Upper lobe of right lung (tissue), 1 donor: ENCODE measurements at places on chromosomes 1 and 21.

DNA sequence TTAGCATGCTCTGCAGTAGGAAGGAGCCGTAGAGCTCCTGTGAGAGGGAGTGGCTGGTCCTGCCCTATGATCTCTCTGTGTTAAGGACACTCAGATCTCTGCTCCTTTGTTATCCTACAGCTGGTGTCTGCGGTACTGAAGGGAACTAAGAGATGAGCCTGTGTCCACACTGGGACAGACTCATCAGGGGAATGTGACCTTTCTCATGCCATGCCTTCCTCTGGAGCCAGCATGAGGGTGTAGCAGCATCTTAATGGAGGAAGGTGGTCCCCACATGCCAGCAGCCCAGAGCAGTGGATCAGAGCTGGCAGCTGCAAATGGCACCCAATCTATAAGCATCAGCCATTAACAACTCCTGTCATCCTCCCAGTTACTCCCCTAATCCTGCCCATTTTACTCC, 24.7 kb upstream of the GUCA2B start:
- no peaks in the 10 kb centered on the region for H3K27me3 ChIP-seq
- H3K27ac ChIP-seq, result no peak overlapping the region
- H3K36me3 ChIP-seq, result no peaks in the 10 kb centered on the region
- no peak for DNase-seq

- no peak overlapping the region for H3K27ac ChIP-seq
- no peaks in the 10 kb centered on the region for H3K4me1 ChIP-seq
- H3K4me3 ChIP-seq, result no peak overlapping the region
- H3K36me3 ChIP-seq, result no peaks in the 10 kb centered on the region
- DNase-seq, result no peak
Observed at GRCh38 chr1:71784241-71784640, 498.1 kb downstream of the NEGR1 start.

DNA sequence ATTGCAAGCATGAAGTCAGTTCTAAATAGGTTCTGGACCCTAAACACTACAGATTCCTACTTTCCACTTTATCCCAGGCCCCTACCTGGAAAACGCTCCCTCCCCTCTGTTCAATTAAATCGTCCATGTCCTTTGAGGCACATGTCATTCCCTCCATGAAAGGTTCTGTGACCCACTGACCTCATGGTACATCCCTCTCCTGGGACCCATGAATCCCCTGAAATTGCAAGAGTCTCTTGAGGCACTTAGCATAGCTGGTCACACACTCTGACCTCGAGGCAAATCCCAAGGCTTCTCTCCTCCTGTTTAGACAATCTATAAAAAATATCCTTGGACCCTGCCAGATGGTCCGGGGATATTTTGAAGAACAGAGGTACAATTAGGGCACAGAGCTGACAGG, 34.3 kb upstream of the KRTAP19-8 start:
- H3K4me1 ChIP-seq, result no peaks in the 10 kb centered on the region
- H3K27me3 ChIP-seq, result no peaks in the 10 kb centered on the region
- no peaks in the 10 kb centered on the region for H3K36me3 ChIP-seq

DNA sequence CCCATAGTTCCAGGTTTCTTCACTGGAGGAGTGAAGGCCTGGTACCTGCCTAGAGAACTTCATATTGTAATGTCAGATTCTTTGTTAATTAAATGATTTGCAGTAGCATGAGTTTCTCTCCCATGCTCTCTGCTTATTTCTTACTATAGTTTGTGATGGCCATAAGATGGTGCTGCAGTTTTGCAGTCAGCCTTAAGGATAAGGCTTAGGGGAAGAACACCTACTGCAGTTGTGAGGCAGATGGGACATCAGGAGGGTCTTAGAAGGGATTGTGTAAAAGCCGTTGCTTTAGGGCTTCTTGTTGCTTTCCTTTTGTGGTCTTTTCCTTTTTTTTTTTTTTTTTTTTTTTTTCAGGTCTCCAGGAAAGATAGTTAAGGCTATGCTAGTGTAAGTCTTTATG, 61.8 kb downstream of the MACF1 start:
- no peaks in the 10 kb centered on the region for H3K27me3 ChIP-seq
- H3K27ac ChIP-seq, result no peak overlapping the region
- H3K4me3 ChIP-seq, result no peak overlapping the region
- H3K4me1 ChIP-seq, result peaks cover 42% of the 10 kb centered on the region
- H3K36me3 ChIP-seq, result peaks cover 8% of the 10 kb centered on the region
- no peak for DNase-seq

DNA sequence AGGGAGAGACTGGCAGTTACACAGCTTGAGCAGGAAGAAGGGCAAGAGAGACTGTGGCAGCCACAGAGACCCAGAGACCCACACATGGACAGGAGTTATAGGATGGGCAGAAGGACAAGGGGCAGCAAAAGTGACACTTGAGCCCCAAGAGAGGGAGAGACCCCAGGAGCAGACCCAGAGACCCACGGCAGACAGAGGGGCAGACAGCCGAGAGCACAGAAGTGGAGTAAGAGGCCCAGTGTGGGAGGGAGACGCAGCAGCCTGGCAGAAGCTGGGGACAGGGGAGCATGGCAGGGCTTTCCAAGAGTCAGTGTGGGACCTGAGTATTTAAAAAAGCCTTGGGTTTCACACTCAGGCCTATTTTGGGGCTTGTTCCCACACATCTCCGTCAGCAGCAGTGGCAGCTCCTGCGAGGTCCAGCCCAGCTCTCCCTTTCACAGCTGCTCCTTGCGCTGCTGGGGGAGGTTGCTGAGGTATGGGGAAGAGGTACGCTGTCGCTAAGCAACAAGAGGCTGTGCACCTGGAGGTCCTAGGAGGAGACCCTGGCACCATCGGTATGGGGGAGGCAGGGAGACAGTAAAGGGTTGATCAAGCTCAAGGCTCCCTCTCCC, 9.0 kb upstream of the MEF2D start:
- peak overlapping the region; percentile 80 for H3K27ac ChIP-seq
- H3K36me3 ChIP-seq, result no peaks in the 10 kb centered on the region
- H3K4me3 ChIP-seq, result no peak overlapping the region
- DNase-seq, result peak; percentile 46
- H3K27me3 ChIP-seq, result no peaks in the 10 kb centered on the region
- peaks cover 49% of the 10 kb centered on the region for H3K4me1 ChIP-seq

GRCh38 chr1:201626629-201627275, 87.8 kb downstream of the NAV1 start:
- H3K4me1 ChIP-seq, result peaks cover 18% of the 10 kb centered on the region
- no peak for DNase-seq
- no peaks in the 10 kb centered on the region for H3K36me3 ChIP-seq
- no peak overlapping the region for H3K27ac ChIP-seq
- H3K4me3 ChIP-seq, result no peak overlapping the region

DNA sequence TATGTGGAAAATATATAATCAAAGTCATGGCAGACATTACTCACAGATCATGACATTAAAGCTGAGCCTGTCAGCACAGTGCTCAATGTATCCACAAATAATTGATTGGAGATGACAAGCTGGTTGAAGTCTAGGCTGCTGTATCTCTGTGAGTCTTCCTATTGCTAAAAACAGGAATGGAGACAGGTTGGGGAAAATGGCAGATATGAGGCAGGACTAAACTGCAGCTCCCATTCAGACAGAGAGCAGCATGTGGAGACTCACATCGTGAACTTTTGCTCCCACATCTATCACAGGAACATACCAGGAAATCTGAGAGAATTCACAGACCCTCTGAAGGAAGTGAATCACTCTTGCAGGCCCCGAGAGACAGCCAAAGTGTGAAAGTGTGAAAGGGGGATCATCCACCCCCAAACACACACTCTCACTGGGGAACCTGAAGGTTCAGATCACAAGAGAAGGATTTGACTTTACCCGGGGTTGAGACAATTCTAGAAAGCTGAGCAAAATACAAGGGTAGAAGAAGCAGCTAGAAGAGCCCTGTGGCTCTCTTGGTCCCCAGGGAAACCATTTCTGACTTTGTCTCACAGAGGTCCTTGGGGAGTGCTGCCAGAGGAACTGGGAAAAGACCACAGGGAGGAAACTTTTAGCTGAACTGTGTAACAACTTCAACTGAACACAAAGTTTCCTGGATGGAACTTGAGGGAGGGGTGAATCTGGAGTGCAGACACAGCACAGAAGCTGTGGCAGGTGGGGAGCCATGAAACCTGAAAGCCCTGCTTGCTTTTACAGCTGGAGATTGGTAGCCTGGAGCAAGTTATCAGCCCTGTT, 173.4 kb downstream of the S1PR1 start:
- H3K4me1 ChIP-seq, result no peaks in the 10 kb centered on the region
- H3K27ac ChIP-seq, result no peak overlapping the region
- H3K36me3 ChIP-seq, result no peaks in the 10 kb centered on the region
- no peaks in the 10 kb centered on the region for H3K27me3 ChIP-seq
- no peak for DNase-seq

DNA sequence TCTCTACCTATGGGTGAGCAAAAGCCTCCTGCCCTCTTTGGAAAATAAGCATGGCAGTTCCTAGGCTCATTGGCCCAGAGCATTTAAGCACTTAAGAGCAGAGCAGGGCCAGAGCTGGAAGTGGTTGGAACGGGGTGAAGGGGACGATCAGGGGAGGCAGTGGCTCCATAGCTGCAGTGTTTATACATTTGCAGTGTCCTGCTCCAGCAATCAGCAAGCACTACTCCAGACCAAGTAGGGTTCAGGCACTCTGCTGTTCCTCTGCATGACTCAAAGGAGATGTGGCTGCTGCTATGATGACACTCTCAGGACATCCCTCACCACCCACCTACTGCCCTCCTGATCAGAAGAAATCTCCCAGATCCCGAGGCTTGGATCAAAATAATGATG, 55.0 kb downstream of the TRABD2B start:
- no peaks in the 10 kb centered on the region for H3K36me3 ChIP-seq
- no peak overlapping the region for H3K4me3 ChIP-seq
- no peaks in the 10 kb centered on the region for H3K27me3 ChIP-seq
- H3K4me1 ChIP-seq, result peaks cover 6% of the 10 kb centered on the region

GRCh38 chr1:44401256-44402228, 3.5 kb upstream of the RNF220 start:
- DNase-seq, result no peak
- peaks cover 19% of the 10 kb centered on the region for H3K4me1 ChIP-seq
- no peak overlapping the region for H3K4me3 ChIP-seq
- no peak overlapping the region for H3K27ac ChIP-seq

- no peaks in the 10 kb centered on the region for H3K4me1 ChIP-seq
- DNase-seq, result no peak
- H3K36me3 ChIP-seq, result no peaks in the 10 kb centered on the region
- H3K27me3 ChIP-seq, result peaks cover 3% of the 10 kb centered on the region
- H3K27ac ChIP-seq, result no peak overlapping the region
- no peak overlapping the region for H3K4me3 ChIP-seq
Observed at GRCh38 chr21:31566064-31566463, 93.4 kb upstream of the SOD1 start.

- peak overlapping the region; percentile 82 for H3K27ac ChIP-seq
- peak; percentile 66 for DNase-seq
- peaks cover 12% of the 10 kb centered on the region for H3K4me1 ChIP-seq
- no peaks in the 10 kb centered on the region for H3K27me3 ChIP-seq
Observed at GRCh38 chr1:164559342-164560051, 513 bp downstream of the PBX1 start.

- no peaks in the 10 kb centered on the region for H3K36me3 ChIP-seq
- no peak overlapping the region for H3K4me3 ChIP-seq
- H3K27me3 ChIP-seq, result no peaks in the 10 kb centered on the region
- no peaks in the 10 kb centered on the region for H3K4me1 ChIP-seq
- DNase-seq, result no peak
Observed at GRCh38 chr1:187078321-187078720, 249.6 kb downstream of the PLA2G4A start.

DNA sequence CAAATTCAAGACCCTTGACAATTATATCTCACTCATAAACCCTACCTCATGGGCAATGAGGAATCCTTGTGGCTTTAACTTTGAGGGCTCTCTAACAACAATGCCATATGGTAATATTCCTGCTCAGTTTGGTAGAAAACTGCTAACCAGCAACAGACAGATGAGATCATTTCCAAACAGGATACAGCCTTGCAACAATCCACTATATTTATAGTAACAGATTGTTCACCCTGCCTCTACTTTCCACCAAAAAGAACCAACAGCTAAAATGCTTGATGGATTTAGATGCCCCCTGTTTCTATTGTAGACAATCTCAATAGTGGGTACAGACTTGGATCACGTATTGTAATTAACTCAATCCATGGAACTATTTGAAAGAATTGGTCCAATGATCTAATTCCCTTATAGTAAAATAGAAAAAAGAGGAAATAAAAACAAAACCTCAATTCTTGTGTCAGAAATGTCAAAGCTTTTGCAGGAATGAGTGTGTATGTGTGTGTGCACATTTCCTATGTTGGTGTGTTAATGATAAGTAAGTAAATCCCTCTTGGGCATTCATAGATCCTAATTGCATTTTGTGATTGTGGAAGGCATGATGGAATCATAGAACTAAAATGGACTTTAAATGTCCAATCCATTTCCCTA, 100.0 kb upstream of the EDEM3 start:
- no peaks in the 10 kb centered on the region for H3K27me3 ChIP-seq
- no peak for DNase-seq
- H3K27ac ChIP-seq, result no peak overlapping the region
- peaks cover 11% of the 10 kb centered on the region for H3K4me1 ChIP-seq
- H3K36me3 ChIP-seq, result no peaks in the 10 kb centered on the region

DNA sequence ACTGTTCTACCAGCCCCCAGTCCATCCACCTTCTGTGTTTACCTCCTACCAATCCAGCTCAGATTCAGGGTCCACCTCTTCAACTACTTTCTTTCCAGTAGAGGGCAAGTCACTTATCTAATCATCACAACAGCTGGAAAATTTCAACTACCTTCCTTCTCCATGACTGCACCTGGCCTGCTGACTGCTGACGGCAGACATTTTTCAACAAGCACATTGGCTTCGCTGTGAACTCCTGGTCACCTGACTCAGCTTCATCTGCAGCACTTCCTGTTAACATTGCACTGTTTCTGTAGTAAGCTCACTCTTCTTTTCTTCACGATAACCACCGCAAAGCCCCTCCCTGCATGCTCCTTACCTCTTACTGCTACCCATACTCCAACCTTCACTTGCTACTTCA, 405.7 kb downstream of the NTNG1 start:
- no peak overlapping the region for H3K4me3 ChIP-seq
- H3K4me1 ChIP-seq, result no peaks in the 10 kb centered on the region
- DNase-seq, result no peak
- no peaks in the 10 kb centered on the region for H3K36me3 ChIP-seq
- H3K27me3 ChIP-seq, result no peaks in the 10 kb centered on the region

DNA sequence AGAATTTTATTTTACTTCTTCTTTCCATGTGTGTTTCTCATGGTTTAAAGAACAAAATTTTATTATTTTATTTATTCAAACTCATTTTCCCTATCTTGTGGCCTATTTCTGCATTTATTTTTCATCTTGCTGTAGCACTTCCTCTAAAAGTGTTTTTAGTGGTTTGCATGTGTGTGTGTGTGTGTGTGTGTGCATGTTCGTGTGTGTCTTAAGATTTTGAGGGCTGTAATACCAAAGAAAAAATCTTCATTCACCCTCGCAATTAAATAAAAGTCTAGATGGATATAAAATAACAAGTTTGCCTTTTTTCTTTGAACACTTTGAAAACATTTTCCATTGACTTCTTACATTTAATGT, 24.6 kb upstream of the FCRL3 start:
- H3K4me1 ChIP-seq, result no peaks in the 10 kb centered on the region
- H3K4me3 ChIP-seq, result no peak overlapping the region
- no peaks in the 10 kb centered on the region for H3K36me3 ChIP-seq
- DNase-seq, result no peak
- H3K27me3 ChIP-seq, result no peaks in the 10 kb centered on the region

- no peak overlapping the region for H3K4me3 ChIP-seq
- H3K27ac ChIP-seq, result no peak overlapping the region
Observed at GRCh38 chr1:64302971-64303370, 99.5 kb downstream of the UBE2U start.
